ENCODE measurements at places on chromosomes 3 and 15.

DNA sequence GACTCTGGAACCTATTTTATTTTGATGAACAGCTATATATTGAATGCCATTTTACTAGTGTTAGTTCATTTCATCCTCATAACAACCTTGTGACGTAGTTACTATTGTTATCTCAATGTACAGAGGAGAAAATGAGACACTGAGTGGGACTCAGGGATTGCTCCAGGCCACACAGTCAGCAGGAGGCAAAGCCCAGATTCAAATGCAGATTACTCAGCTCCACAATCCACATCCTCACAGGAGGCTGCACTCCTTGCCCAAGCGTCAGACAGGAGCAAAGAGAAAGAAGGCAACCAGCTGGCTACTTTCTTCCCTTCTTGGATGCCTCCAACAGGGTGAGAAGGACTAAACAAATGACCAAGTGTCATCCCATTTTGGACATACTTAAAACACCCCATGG is 92.0 kb upstream of the CCDC54 start:
- no peak for DNase-seq

DNA sequence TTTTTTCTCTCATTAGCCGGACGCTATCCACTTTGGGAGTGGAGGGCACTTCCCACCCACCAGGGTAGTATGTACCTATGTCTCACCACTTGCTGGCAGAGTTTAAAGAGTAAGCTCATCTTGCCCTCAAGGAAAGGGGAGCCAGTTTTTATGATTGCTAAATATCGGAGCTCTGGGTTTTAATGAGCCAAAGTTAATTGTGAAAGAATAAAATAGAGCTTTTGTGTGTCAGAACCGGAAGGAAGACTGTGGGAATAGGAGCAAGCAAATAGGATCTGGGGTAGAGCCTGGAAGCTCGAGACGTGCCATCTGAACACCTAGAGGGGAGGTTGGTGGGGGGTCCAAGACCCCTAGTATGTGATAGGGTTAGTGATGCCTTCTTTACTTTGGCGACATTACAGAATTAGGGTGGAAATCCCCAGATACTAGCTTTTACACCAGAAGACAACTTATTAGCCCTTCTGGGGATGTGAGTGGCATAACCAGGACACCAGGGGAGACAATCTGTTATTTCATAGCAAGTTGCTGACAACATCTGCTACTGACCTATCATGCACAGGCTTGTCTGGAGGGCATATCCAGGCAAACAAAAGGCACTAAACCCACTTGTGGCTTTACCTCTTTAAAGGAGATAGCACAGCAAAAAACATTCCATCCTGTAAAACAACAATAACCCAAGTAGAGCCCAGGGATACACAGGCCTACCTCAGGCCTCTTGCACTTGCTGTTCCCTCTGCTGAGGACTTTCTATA is 333.8 kb downstream of the ZNF621 start:
- DNase-seq = no peak

DNA sequence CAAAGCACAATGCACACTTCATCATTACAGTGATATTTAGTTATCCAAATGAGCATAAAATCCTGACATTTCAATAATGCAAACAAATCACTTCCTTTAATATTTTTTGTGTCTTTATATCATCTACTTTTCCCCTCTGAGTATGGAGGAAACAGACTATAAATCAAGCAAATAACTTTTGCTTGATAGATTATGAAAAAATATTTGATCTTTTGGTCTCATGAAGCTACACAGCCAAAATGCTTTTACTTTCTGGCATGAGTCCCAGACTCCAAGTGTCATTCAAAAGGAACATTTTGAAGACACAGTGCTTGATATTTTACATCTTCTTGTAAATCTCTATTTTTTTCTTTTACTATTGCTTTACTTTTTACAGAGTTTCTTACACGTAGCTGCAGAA is 215.3 kb upstream of the ROBO1 start:
- no peak for DNase-seq

- DNase-seq = no peak
Measured at GRCh38 chr3:147371771-147372340, 34.5 kb downstream of the ZIC4 start.

- DNase-seq = no peak
Measured at GRCh38 chr3:133834621-133835417, 29.2 kb downstream of the SRPRB start.
